ENCODE measurements at places on chromosomes 1 and 21.

DNA sequence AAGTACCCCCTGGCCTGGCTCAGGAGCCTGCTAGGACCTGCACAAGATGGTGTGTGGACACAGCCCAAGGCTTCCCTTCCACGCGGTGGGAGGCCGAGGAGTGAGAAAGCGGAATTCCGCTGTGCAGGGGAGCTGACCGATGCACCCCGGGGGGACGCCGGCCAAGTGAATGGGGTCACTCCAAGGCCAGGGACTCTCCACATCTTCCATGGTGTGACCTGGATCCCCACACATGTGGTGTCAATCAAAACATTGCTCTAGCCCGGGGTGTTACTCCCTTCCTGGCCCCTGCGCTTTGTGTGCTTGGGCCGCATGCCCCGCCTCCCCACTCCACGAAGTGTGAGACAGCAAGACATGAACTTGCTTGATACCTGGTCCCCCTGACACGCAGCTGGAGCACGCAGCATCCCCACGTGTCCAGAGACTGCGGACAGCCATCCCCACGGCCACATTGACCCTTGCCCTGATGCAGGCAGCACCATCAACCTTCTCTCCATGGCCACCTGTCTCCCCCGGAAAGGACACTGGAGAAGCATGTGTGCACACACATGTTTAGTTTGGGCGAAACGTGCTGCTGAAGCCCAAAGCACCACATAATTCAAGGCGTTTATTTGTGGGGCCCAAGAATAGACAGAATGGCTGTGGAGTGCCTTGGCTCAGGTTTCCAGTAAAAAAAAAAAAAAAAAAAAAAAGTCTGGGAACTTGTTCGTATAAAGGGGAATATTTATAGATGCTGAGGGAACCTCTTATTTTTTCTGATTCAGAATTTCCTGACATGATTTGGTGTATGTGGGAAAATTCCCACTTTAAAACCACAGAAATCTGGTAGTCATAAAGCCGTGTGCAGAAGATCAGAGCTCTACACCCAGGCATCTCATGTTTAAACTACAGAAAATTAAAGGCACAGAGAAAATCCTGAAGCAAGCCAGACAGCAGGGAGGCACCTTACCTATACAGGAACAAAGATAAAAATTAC lies 171.7 kb downstream of the HUNK start:
- no peak for DNase-seq

DNA sequence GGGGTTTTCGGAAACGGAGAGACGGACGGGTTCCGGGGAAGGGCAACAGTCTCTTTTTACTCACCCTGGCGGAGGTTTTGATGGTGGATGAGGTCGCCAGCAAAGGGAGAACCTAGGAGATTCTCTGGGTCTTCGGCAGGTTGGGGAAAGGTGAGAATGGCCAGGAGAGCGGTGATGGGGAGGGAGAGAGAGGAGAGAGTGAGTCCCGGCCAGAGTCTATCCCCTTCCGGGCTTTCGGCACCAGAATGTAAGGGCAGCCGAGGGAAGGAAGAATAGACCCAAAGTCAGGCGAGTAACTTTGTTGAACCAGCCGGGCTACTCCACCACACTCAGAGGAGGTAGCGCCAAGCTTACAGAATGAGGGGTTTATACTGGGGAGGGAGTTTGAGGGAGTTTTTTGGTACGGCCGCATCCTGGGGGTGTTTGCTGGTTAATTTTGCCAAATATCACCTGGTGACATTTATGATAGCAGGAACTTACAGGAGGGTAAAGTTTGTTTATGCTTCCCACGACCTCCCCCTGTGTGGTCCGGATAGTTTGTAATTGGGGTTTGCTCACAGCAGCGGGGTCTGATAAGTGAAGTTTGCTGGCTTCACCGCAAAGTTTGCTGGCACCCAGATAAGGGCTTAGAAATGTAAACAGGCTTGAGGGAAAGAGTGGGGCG lies 141.1 kb upstream of the ETV3 start:
- no peak for DNase-seq

- DNase-seq: no peak
Observed at GRCh38 chr1:115327270-115327669, 10.8 kb downstream of the NGF start.

- DNase-seq: no peak
Observed at GRCh38 chr1:203284411-203285123, 20.8 kb upstream of the BTG2 start.

DNA sequence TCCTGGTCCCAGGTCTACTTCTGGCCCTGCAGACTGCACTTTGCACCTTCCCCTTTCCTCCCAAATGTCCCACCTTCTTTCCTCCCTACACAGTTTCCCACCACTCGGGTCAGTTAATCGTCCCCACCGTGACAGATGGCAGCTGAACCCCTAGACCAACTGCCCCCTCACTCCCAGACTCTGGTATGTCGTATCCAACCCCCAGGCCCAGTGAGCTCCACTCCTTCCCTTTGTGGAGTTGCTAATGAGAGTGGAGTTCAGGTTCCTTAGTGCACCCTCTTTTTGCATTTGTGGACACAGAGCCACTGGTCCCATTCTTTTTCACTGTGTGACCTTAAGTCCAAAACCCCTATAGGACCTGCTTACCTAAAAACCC lies 1.8 kb downstream of the MAN1C1 start:
- no peak for DNase-seq

- DNase-seq: no peak
Observed at GRCh38 chr1:66371233-66372005, 162.5 kb upstream of the SGIP1 start.

Measured in T-helper 17 cell (primary cell).